ENCODE measurements at places on chromosomes 3 and 15.

GRCh38 chr3:196081002-196081833, 672 bp downstream of the TFRC start:
- DNase-seq, result peak; percentile 76

- no peak for DNase-seq
These were observed 260.2 kb downstream of the CGGBP1 start for GRCh38 chr3:87798567-87798947.

- no peak for DNase-seq
These were observed 40.4 kb downstream of the LPP start for GRCh38 chr3:188194332-188194731.

- no peak for DNase-seq
These were observed 646.6 kb downstream of the NTRK3 start for GRCh38 chr15:87609894-87610293.

DNA sequence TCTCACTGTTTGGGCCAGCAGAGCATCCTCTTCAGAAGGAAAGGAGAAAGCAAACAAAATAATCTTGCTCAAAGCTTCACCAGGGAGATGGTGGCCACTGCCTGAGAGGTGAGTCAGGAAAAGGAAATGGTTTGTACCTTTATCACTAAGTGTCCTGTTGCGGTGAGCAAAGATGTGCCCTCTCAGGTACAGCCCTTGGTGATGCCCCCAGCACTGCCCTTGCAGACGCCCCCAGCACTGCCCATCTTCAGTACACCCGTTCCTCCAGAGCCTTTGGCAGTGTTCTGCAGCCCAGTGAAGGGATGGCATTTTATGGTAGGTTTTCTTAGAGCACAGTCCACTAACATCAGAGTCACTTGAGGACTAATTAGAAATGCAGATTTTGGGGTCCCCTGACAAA, 92.3 kb downstream of the ZNF621 start:
- no peak for DNase-seq

DNA sequence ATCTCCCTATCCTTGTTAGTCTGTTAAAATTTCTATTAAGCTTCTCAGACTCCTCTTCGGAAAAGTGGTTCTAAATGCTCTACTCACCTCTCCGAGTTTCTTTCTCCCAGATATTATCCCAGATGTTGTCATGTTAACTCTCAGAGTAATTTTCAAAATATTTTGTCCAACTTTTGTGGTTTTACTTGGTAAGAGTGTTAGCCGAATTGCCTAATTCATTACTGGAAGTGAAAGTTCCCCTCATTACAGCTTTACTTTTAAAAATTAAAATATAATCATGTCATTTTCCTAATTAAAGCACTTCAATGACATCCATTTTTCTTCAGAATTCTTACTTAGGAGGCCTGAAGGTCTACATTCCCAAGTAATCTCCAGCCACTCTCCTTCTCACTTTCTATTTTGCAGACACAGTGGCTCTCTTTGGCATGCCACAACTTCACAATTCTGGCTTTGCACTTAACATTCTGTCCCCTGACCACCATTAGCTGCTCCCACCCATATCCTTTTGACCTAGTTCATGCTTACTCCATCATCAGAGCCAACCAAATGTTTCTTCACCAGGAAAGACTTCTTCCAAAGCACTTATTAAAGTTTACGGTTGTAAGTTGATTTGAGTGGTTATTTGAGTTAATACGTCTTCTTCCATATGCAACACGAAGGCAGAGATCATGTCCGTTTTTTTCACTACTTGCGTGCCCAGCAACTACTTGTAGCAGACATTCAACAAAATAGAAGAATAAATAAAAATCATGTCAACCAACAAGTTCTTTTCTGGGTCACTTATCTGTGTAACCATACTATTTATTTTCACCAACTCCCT, 10.2 kb upstream of the TIPARP start:
- no peak for DNase-seq

DNA sequence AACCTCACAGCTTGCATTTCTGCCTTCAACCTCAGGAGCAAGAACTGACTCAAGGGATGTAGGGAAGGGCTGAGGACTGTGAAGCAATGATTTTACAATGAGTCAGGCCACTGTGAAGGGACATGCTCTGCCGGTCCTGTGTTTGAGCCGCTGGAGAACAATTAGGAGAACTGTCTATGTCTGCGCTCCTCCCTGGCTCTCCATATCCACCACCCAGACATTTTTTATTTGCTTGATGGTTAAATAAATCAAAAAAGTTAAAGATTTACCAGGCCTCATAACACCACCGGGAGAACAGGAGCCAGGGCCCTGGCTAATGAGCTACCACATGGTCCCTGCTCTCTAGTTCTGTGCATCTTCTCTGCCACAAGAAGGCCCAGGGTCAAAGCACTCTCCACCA, 29.6 kb downstream of the SEC61A1 start:
- DNase-seq, result no peak

- DNase-seq, result peak; percentile 18
These were observed 253.7 kb upstream of the RASGRP1 start for GRCh38 chr15:38818157-38818790.

DNA sequence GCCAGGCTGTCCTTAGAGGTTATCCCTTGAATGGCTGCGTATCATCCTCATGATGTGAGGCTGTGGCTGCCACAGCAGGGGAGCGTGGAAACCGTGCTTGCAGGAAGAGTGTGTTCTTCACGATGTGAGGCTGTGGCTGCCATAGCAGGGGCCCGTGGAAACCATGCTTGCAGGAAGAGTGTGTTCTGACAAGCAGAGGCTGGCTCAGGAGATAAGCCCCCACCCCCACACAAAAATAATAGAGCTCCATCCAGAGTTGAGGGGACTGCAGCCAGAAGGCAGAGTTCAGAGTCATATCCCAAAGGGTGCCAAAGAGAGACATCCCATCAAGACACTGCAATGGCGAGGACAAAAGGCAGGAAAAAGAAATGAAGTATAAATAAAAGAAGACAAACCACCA, 22.6 kb upstream of the BDH1 start:
- no peak for DNase-seq

GRCh38 chr3:195139091-195139875, 131.7 kb downstream of the XXYLT1 start:
- DNase-seq, result no peak

DNA sequence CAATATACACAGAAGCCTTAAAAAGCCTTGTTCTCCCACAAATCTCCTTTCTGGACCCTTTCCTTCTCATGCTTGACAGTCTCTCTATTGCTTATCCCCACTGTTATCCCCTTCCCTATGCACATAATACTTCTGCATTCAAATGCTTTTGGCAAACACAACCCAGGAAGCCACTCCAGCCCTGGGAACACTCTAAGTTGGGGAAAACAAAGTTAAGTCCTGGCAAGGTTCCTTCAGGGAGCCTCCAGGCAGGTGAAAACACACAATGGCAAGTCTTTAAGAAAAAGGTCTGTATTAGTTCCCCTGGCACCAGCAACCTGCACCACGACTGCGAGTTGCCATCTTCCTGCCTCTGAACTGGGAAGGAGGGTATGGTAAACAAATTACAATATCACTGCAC, 19.7 kb upstream of the GANC start:
- DNase-seq, result no peak

GRCh38 chr3:50592568-50592967, 19.0 kb downstream of the CISH start:
- DNase-seq, result no peak

GRCh38 chr3:158912188-158912587, 110.3 kb downstream of the MFSD1 start:
- DNase-seq, result no peak

DNA sequence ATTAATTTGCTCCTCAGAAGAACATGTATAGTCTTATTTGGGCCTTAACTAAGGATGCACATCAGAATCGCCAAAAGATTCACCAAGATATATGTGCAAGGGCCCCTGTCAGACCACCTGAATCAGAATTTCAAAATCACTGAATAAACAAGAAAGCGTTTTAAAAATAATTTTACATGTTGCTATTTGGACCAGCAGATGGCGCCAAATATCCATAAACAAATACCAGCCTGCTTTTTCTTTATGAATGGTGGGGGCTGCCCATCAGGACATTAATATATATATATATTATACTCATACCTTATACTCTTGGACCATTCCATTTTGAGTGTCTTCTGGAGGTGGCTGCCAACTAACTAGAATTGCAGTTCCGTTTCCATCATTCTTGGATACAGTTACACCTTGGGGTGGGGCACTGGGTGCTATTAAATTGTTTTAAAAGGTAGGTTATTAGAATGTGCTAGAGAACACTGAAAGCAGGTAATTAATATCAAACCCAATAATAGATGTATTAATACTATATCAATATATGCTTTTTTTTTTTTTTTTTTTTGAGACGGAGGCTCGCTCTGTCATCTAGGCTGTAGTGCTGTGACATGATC, 1108.3 kb downstream of the ROBO1 start:
- peak; percentile 60 for DNase-seq

DNA sequence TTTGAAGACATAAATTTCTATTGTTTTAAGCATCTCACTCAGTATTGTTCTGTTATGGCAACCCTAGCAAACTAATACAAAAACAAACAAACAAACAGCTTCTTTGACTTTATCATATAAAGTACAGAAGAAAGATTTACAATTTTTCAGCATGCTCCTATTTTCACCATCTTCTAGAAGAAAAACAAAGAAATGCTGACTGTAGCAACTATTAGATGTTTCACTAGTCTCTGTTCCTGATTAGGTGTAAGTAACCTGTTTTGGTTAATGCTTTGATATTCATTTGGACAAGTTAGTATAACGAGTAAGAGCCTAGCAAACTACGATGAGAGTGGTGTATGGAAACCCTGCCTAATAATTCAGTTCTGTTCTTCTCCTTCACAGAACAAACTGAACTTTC, 478.5 kb downstream of the NAALADL2 start:
- DNase-seq, result no peak

All from Ammon's horn (tissue), 1 donor.